ENCODE measurements at places on chromosomes 16 and 17. TPM values are rescaled to one million over a fixed set of nuclear protein-coding genes. Genes with fewer than 3 reads are reported as not detected.

The WNT3 gene
- 31.9 TPM for total RNA-seq

The HSPB9 gene
- 0.22 TPM for total RNA-seq

The TBX6 gene
- 2.9 TPM for total RNA-seq

The RAP1GAP2 gene
- 45.7 TPM for total RNA-seq

The XYLT1 gene
- total RNA-seq = 7.6 TPM

The NPIPB13 gene
- not detected for total RNA-seq

The IRX5 gene
- 1.5 TPM for total RNA-seq

The SLC13A2 gene
- not detected for total RNA-seq

The CMIP gene
- total RNA-seq = 13.1 TPM

The PRSS53 gene
- 1.3 TPM for total RNA-seq

The DEXI gene
- total RNA-seq = 55.9 TPM

The FZD2 gene
- 21.1 TPM for total RNA-seq

The CHP2 gene
- total RNA-seq = 1.9 TPM

The OR4D1 gene
- 0.22 TPM for total RNA-seq

The MYL11 gene
- 3.4 TPM for total RNA-seq

The ATP2C2 gene
- 0.24 TPM for total RNA-seq
